GF-D8 (cell line): ENCODE measurements at places on chromosomes 4 and X.

- no peak for DNase-seq
These were observed 70.0 kb downstream of the MGST2 start for GRCh38 chr4:139735381-139736273.

GRCh38 chrX:103311399-103311780 lies 600 bp upstream of the BEX2 start:
- no peak for DNase-seq

DNA sequence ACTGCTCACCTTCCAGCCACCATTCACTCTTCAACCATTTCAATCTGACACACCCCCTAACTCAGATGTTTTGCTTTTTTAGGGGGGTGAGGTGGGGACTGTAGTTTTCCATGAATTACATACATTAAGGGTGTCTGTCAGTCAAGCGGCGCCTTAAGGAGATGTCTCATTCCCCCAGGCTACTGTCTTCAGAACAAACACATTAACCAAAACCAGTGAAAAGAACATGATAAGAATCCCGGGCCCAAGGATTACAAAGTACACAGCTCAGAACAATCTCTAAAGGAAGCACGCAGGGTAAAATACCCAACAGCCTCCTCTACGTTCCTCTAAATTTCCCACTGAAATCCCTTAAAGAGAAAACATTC lies 62.5 kb upstream of the IRF2 start:
- no peak for DNase-seq

GRCh38 chr4:157882901-157883300 lies 289.9 kb downstream of the GASK1B start:
- no peak for DNase-seq

GRCh38 chrX:28586286-28586685 lies 960 bp upstream of the IL1RAPL1 start:
- no peak for DNase-seq

DNA sequence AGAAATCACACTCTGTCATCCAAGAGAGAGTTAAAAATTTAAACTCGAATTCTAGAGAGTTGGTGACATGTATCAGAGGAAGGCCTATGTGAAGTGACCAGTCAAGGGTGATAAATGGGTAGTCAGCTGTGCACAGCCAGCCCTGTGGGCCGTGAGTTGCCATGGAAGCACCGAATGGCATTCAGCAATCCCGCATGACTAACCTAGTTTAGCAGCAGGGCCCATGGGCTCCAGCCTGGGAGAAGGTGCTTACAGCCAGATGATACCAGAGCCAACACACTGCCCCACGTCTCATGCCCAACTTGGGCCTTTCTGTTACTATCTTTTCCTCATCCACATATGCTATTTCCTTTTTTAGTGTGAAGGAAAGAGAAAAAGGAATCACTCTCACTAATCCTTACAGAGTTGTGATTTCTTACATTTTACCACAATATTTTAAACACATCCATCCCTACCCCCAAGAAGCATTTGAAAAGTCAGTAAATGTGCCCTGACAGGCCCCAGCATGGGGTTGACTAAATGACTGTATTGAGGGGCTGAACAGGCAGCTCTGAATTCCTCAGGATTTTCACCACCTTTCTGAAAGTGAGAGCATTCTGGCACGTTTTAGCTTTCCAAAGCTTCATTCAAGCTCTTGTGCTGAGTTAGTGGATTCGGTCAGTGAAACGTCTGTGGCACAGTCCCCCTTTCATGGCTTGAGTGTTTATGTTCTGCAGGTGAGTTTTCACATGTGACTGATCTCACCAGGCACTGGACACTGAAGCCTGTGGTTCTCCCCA lies 104.2 kb downstream of the AFF1 start:
- DNase-seq: no peak

GRCh38 chr4:183320211-183321059 lies at the start of gene CLDN22:
Gene CLDN22 (minus strand): TSS chr4:183320276. CDS start chr4:183320218, 58 bp downstream.
- no peak for DNase-seq

DNA sequence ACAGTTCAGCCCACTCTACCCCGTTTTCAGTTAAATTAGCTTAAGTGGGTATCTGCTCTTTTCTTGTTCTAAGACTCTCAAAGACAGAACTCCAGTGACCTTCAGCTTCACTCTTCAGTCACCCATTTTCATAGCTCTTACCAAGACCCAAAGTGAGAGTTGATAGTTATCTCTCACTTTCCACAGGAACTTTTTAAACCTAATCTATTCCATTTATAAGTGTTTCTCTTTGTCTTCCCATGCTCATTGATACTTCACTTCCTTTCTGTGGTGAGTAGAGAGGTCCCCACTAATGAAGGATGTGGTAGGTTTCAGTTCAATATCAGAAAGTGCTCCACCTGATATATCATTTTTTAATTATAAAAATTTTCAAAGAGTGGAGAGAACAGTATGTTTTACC lies 33.4 kb downstream of the COX18 start:
- DNase-seq: no peak

DNA sequence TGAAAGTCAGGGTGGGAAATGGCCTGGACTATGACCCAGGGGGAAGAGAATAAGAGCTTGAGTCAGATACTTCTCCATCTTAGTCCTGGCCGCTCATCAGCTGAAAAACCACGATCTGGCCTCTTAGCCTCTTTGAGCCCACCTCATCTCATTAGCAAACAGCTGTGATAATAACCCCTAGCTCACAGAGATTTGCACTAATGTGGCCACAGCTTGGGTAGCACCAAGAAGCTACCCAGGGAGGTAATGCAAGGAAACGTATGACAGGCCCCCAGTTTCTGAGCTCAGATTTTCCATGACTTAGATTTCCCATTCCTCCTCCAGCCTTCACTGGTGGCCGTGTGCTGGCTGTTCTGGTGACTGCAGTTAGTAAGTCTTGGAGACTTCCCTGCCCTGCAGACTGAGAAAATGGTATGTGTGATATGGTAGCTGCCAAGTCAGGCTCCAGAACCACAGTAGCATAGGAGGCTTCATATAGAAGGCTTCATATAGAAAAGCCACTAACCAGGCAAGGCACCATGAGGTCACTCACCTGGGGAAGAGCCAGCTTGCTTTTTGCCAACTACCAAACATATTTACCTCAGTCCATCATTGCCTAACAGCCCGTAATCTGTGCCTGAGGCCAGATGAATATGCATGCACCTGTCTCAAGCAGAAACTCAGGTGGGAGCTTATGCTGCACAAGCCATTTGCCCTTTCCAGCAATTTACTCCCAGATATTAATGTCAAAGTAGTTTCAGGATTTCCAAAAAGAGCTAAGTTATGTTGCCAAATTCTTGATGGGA lies 51.4 kb upstream of the GABRE start:
- DNase-seq: no peak

DNA sequence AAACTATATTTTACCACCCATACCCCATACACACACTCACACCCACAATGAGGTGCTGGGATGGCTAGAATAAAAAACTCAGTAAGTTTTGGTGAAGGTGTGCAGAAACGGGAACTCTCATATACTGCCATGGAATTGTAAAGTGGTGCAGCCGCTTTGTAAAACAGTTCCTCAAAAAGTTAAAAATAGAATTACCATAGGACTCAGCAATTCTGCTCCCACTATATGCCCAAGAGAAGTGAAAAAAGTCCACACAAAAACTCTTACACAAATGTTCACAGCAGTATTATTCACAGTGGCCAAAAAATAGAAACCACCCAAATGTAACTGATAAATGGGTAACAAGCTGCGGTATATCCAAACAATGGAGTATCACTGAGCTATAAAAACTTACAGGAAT lies 6.5 kb downstream of the CENPU start:
- DNase-seq: no peak
